ENCODE measurements at places on chromosomes 2 and 18.

DNA sequence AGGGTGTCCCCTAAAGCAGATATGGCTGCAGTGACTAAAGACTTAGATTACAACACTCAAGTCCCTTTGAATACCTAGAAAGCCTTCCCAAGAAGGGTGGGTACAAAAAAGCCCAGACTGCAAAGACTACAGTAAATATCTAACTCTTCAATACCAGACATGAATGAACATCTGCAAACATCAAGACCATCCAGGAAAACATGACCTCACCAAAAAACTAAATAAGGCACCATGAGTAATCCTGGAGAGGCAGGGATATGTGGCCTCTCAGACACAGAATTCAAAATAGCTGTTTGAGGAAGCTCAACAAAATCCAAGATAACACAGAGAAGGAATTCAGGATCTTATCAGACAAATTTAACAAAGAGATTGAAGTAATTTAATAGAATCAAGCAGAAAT, 138.2 kb upstream of the OTOS start:
- no peak overlapping the region for H3K27ac ChIP-seq
- peaks cover 40% of the 10 kb centered on the region for H3K27me3 ChIP-seq
- no peak for DNase-seq

- peaks cover 28% of the 10 kb centered on the region for H3K36me3 ChIP-seq
- peaks cover 33% of the 10 kb centered on the region for H3K4me1 ChIP-seq
- no peak for DNase-seq
- H3K4me3 ChIP-seq: no peak overlapping the region
These were observed 122.7 kb downstream of the DOCK10 start for GRCh38 chr2:224919472-224920110.

DNA sequence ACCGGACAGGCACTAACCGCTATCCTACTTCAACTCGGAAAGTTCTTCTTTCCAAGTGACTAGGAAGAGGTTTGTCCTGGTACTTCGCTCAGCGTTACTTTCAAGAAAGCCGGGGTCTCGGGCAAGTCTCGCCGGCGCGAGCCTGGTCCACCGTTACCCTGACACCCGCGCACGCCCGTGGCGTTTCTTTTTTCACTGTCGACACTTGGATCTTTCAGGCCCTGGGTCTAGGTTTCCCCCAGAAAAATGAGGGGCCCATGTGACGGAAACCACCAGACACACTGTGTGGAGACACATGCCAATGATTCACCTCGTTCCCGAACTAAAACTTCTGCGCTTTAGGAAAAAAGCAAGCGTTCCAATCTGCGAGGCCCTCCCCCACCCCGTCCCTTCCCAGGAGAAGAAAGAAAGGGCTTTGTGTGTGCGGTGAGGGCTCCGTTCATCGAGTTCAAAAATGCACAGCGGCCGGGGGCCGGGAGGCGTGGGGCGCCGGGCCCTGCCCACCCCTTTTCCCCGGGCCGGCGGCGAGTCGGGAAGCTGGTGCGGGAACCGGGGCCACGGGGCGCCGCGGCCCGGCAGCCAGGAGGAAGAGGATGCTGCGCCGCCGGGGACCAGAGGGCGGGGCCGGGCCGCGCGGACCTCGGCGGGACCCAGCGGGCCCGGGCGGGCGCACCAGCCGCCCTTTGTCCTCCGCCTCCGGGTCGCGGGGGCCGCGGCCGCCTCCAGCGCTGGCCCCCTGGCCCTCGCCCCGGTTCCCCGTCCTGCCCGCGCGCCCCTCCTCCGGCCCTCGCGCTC, 2.6 kb downstream of the ZNF521 start:
- no peak for DNase-seq
- H3K36me3 ChIP-seq: peaks cover 4% of the 10 kb centered on the region
- no peak overlapping the region for H3K27ac ChIP-seq
- H3K27me3 ChIP-seq: peaks cover 59% of the 10 kb centered on the region

DNA sequence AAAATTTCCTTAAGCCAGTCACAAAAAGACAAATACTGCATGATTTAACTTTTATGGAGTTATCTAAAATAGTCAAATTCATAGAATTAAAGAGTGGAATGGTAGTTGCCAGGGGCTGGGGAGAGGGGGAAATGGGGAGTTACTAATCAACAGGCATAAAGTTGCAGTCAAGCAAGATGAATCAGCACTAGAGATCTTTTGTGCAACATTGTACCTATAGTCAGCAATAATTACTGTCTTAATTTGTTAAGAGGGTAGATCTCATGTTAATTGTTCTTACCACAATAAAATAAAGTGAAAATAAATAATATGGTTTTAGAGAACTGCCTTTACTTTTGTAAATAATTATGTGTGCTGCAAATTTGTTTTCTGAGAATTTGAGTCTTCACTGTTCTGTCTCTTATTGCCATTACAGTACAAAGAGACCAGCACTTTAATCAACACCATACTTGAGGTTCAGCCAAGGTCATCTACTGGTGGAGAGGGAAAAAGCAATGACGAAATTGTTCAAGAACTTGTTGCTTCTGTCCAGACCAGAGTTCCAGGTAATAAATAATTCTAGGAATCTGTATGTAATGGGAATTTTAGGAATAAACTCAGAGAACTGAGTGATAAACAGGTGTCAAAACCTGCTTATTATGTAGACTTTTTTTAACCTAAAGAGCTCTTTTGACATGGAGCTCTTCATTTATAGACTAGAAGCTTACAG, 75.5 kb downstream of the TRABD2A start:
- no peaks in the 10 kb centered on the region for H3K27me3 ChIP-seq
- no peak for DNase-seq
- peaks cover 8% of the 10 kb centered on the region for H3K4me1 ChIP-seq
- H3K4me3 ChIP-seq: no peak overlapping the region

GRCh38 chr18:13276530-13277520, 58.3 kb downstream of the LDLRAD4 start:
- H3K36me3 ChIP-seq: peaks cover 20% of the 10 kb centered on the region
- H3K27ac ChIP-seq: peak overlapping the region; percentile 45
- H3K4me3 ChIP-seq: no peak overlapping the region

GRCh38 chr2:4976407-4976806, 715.8 kb upstream of the SOX11 start:
- H3K36me3 ChIP-seq: no peaks in the 10 kb centered on the region
- H3K4me3 ChIP-seq: no peak overlapping the region
- no peaks in the 10 kb centered on the region for H3K27me3 ChIP-seq
- H3K4me1 ChIP-seq: no peaks in the 10 kb centered on the region
- no peak overlapping the region for H3K27ac ChIP-seq
